ENCODE measurements at places on chromosomes 7 and 10. TPM values are rescaled to one million over a fixed set of nuclear protein-coding genes. Genes with fewer than 3 reads are reported as not detected.

Gene SPDYE11
- not detected for total RNA-seq

Gene TMEM213
- total RNA-seq: not detected

Gene GNGT1
- total RNA-seq: not detected

Gene ASB10
- total RNA-seq: not detected

Gene DEPP1
- total RNA-seq: 1.8 TPM

Gene CCL24
- not detected for total RNA-seq

Gene EPHA1
- not detected for total RNA-seq

Gene PNLIPRP2
- not detected for total RNA-seq

All from A549 treated with DMSO at 1 μM for 4 hours (cell line).